NCI-H2171 treated with DMSO at 0.1 percent for 48 hours (cell line): ENCODE measurements at places on chromosomes 3 and 15.

- no peak for DNase-seq
Measured at GRCh38 chr3:169722724-169723123, 42.1 kb downstream of the TERC start.

DNA sequence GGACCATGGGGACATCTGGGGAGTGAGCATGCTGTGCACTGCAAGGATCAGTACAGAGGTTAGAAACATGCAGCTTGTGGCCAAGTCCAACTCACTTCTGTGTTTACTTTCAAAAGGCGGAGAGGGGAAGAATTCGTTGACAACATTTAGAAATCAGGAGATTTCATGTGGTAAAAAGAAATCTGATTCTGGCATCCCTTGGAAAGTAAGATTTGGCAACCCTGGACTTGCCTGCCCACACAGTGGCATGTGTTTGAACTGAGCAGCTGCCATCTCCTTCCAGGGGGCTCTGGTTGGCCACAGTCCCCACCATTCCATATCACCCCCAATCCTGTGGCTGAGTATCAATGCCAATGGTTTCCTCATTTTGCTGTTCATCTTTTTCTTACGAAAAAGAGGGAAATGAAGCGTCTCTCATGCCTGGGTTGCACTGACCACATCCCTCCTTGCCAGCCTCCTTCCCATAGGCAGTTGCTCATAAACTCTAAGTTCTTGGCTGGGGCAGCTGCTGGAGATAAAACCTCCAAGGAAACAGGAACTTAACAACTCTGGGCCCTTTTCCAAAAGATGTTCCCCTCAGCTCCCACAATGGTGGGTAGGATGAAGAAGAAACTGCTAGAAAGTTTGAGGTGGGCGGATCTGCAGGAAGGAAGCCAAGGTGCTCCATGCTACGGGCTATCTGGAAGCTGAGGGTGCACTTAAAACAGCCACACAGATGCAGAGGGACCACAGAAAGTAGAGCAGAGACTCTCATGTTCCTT is 29.2 kb downstream of the SLC6A11 start:
- DNase-seq: no peak

- DNase-seq: peak; percentile 29
Measured at GRCh38 chr15:62391641-62392262, 226.7 kb upstream of the C2CD4B start.

DNA sequence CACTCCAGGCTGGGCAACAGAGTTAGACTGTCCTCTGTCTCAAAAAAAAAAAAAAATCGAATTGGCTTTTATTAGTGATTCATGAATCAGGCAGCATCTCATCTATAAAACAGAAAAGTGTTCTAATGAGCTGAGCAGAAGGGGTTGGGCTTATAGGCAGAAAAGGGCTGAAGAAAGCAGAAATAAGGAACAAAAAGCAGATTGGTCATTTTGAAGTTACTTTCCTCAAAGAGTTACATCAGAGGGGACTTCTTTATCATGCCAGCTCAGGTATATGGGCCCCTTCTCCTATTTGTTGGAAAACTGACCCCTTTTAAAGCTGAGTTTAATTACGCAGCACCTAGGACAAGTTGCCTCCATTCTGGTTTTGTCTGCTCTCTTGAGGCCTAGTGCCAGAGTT is 722 bp upstream of the POGLUT1 start:
- no peak for DNase-seq

GRCh38 chr15:48463366-48463880 is 132.2 kb downstream of the DUT start:
- DNase-seq: no peak

DNA sequence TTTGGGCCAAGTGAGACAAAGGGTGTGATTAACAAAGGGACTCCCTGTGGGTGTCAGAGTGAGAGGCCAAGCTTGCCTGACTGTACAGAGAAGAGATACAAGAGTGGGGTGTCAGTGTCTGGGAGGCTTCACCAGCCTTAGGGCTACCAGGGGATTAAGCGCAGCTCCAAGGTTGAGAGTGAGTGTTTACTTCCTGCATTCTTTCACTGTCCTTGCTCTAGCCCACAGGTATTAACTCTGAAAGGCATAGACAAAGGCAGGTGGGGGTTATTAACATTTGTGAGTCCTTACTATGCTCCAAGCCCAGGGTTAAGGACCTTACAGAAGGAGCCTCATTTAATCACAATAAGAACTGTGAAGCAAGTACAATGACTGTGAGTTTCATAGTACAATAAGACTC is 107.6 kb downstream of the IL20RB start:
- no peak for DNase-seq

DNA sequence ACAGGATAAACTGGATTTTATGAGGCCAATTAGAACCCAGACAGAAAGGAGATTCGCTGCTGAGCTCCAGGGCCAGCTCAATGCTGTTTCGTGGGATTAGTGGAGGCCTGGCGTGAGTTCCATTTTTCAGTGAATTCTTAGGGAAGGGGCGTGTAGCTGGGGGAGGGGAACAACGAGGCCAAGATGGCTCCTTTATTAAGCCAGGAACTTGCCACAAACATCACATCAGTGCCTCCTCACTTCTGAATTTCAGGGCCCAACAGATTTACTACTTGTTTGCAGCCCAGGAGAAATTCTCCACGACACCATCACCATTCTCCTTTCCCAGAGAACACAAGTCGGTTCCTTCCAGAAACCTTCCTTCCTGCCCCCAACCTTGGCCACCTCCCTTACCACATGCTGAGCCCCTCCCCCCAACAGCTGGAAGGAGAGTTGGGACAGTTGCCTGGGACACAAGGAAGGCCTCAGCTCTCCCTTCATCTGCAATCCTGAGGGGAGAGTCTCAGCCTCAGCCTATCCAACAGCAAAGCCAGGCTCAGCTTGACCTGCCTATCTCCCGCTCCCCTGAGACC is 5.8 kb downstream of the IGDCC4 start:
- DNase-seq: no peak

DNA sequence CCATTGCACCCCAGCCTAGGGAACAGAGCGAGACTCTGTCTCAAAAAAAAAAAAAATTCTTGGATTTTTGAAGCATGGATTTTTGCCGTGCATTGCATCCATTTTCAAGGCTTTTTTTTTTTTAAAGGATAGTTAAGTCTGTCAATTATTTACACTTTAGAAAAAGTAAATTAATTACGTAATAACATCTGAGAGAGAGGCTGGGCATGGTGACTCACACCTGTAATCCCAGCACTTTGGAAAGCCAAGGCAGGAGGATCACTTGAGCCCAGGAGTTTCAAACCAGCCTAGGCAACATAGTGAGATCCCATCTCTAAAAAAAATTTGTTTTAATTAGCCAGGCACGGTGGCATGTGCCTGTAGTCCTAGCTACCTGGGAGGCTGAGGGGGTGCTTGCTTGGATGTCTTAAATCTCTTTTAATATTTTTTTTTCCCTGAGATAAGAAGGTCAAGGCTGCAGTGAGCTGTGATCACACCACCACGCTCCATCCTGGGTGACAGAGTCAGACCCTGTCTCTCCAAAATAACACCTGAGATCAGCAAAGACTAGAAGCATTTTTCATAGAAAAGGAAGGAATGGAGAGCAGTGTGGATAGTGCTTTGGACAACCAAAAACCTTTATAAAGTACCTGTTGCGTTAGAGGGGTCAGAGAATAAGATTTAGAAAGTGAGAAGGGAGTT is 6.8 kb upstream of the SENP7 start:
- DNase-seq: no peak

DNA sequence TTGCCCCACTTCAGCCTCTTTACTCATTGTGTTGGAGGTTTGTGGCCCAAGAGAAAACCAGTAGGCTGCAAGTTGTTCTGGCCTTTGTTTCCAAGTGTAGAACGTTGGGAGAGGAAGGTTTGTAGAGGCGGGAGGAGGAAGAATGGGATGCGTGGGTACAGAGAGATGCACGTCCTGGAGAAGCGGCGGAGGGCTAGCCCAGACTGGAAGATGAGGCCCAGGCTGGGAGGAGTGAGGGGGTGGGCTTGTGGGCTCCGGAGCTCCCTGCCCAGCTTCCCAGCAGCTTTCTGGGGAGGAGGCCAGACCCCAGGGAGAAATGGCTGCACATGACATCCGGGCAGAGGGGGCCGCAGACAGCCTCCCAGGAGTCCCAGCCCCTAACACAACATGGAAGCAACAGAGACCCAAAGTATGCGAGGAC is 5.3 kb downstream of the PLA2G4F start:
- no peak for DNase-seq

DNA sequence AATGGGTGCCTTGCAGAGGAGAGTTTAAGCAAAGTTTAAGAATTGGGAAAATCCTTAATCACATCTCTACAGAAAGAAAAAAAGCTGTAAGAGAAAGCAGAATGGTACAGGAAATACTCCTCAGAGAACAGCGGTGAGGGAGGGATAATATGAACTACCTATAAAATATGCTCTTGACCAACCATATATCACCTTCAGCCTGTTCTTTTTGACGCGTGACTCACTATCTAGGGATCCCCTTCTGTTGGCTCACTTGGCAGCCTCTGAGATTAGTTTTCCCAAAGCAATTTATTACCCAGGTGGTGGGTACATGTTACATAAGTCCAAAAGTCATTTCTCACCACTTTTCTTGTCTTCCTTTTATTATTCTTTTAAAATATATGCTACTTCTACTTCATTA is 97.7 kb downstream of the CNTN6 start:
- no peak for DNase-seq

- DNase-seq: no peak
Measured at GRCh38 chr15:83053151-83053550, 13.9 kb downstream of the BTBD1 start.

DNA sequence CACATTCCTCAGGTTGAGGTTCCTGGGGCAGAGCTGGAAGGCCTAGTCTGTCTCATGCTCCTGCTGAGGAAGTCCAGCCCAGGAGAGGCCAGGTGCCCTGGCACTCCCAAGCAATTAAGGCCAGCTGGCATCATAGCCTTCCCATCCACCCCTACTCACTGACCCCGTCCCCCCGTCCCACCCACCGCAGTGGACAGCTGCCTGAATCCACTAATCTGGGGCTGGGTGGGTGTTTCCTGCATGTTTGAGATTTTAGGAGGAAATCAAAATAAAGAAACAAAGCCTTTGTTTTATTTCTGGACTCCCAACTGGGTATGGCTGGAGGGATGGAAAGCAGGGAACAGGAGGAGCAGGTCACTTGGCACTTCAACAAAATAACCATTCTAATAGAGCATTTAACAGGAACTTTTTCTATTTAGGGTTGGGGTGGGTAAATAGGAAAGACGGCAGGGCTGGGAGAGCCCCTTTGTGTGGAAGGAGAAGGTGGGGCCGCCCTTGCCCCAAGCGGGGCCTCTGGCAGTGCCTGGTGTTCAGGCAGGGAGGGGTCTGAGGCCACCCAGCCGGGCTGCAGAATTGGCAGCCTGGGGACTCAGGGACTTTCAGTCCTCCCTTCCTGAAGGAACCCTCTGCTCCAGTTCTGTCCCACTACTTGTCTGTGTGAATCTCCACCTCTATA is 8.5 kb downstream of the MRAS start:
- DNase-seq: no peak

DNA sequence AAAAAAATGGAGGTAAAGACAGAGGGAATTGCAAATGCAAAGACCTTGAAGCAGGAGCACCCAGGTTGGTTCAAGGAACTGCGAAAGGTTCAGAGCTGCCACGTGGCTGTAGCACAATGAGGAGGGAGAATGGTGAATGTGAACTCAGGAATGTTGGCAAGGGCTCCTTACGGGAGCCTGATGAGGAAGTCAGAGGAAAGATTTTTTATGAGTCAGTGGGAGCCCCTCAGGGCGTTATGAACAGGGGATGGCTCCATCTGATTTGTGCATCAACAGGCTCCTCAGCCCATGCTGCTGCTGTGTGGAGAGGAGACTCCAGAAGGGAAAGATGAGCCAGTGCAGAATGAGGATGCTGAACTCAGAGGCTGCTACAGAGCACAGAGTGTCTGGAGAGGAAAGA is 194.4 kb downstream of the ARRDC4 start:
- DNase-seq: no peak

DNA sequence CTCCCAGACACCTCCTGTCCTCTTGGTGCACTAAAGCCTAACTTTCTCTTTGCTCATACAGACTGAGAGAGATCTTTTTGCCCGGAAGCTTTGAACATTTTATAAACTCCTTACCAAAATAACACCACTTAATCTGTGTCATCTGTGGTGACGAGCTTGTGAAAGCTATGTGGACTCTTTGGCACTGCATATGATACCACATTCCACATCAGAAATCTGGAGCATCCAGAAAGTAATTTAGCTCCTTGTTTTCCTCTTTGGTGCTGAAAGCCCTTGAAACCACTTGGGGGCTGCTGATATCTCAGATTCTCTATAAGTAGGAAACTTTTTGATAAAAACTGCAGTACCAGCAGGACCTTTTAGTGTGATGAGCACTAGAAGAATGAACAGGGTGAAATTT is 128.3 kb downstream of the ALCAM start:
- no peak for DNase-seq

DNA sequence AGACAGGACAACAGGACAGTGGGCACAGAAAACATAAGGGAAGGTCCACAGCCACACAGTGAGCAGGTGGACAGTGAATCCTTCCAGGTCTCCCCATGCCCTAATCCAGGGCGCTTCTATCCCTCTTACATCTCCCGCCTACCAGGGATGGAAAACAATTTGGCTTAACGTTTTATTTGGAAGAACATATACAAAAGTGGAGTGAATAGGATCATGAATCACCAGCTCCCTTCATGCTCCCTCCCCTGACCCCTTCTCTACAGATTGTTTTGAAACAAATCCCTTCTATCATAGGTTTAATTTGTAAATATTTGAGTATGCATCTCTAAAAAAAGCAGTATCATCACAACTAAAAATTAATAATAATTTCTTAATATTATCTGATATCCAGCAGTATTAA is 52.5 kb downstream of the CLDN11 start:
- DNase-seq: peak; percentile 58

- DNase-seq: peak; percentile 39
Measured at GRCh38 chr3:143775459-143775858, 72.8 kb downstream of the SLC9A9 start.

GRCh38 chr3:139327231-139327630 is 16.6 kb upstream of the MRPS22 start:
- no peak for DNase-seq

DNA sequence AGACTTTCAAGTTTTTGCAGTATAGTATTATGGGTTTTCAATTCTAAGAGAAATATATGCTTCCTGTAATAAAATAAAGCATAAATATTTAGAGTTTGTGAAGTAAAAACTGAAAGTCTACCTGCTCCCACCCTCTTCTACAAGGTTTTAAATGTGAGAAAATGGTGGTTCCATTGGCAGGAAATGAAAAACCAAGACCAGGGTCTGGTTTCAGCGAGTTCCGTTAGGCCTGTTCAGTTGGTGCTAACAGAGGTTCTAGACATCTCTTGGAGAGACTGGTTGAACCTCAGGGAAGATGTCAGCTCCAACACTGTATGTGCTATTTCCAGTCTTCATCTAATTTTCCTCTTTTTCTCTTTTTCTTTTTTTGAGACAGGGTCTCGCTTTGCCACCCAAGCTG is 11.8 kb upstream of the MYO1E start:
- DNase-seq: no peak

GRCh38 chr15:51575775-51576174 is 46.8 kb downstream of the DMXL2 start:
- DNase-seq: no peak

DNA sequence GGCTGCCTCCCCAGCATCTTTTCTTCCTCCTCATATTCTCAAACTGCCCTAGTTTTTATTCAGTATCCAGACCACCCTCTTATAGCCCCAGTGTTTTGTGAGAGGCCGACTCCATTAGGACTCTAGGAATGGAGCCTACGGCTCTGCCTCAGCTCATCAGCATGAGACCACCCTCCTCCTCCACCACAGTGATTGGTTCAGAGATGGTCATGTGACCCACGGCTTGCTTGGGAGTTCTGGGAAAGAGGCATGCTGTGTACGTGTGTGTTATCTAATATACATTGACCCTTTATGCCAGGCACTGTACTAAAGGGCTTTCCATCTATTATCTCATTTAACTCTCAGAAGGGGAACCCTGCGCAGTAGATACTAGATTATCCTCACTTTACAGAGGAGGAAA is 17.8 kb upstream of the CMTM7 start:
- no peak for DNase-seq
